ENCODE measurements at places on chromosomes 7 and 10.

DNA sequence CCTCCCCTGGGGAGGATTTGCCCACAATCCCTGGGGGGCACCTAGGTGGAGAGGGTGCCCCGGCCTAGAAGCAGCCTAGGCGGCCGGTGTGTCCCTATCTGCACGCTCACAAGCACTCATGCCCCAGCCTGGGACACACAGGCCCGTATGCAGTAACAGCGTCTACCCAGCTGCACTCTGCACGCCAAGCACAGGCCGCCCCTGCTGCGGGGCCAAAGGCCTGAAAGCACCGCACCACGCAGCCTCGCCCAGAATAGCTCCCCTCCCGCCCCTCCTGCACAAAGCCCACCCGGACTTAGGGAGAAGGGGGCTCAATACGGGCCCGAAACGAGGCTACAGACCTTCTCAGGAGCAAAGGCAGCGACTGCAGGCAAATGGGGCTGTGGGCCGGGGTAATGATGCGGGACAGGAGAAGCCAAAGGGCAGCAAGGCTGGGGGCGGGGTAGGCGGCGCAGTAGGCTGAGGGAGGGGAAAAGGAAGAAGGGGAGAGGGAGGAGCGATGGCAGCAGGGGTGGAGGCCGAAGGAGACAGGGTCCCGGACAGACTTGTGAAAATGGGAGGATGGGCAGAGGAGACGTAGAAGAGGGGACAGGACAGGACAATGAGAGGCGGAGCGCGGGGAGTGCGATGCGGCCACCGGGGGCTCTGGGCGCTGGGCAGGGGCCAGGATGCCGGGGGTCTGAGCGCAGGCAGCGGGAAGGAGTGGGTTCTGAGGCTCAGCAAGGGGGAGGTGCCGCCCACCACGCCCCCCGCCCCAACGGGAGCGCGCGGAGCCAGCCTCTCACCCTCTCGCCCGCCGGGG lies 544 bp downstream of the GPRIN2 start:
- DNase-seq: peak; percentile 82

DNA sequence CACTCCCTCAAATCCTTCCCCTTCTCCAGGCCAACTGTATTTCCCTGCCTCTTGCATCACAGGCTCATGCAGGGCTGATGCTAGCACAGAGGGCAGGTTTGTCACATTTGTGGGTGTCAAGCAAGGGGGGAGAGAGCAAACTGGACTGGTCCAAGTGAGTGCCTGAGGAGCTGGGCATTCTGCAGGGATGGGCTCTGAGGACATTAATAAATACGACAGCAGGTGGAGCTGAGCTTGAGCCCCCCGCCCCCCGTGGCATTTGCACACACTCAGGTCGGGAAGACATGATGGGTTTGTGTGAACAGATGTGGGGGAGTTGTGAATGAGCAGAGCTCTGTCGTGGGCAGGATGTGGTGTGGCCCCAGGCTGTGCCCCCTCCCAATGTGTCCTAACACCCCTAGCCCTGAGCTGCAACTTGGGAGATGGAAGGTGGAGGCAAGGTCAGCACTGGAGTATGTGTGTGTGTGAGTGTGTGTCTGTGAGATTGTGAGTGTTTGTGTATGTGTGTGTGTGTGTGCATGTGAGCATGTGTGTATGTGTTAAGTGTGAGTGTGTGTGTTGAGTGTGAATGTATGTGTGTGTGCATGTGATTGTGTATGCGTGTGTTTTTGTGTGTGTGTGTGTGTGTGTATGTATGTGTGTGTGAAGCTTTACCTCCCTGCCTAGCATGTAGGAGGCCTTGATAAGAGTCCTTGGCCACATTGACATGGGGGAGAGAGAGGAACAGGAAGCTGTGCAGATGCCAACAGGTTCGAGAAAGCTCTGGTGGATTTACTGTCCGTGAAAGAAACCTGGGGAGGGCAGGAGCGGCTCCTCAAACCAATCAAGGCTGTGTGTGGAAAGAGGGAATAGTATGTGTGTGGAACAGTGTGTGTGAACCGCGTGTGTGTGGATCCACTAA lies 9.1 kb downstream of the RASSF4 start:
- DNase-seq: no peak

DNA sequence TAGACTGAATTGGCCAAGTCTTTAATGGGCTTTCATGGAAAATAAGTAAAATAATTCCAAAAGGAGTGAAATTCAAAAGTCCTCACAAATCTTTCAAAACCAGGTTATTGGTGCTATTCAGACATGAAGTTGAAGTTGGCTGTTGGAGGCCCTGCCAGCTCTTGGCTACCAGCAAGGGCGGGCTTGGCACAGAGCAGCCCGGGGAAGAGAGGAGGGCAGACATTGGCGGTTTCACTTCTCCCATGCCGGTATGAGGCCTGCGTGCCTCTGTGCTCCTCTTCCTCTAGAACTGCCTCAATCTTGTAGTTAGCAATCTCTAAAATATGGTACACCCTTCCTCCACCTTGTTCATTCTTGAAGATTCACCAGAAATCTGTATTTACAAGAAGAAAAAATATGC lies 16.4 kb upstream of the NPS start:
- no peak for DNase-seq

DNA sequence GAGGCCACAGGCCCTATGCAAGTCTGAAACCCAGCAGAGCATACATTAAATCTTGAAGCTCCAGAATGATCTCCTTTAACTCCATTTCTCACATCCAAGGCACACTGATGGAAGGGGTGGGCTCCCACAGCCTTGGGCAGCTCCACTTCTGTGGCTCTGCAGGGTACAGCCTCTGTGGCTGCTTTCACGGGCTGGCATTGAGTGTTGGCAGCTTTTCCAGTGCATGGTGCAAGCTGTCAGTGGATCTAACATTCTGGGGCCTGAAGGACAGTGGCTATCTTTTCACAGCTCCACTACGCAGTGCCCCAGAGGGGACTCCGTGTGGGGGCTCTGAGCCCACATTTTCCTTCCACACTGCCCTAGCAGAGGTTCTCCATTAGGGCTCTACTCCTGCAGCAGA lies 265.7 kb upstream of the MAGI2 start:
- DNase-seq: no peak

- no peak for DNase-seq
Observed at GRCh38 chr7:39528849-39529248, 37.4 kb upstream of the YAE1 start.

- no peak for DNase-seq
Observed at GRCh38 chr7:117279931-117280557, 42.8 kb downstream of the WNT2 start.

DNA sequence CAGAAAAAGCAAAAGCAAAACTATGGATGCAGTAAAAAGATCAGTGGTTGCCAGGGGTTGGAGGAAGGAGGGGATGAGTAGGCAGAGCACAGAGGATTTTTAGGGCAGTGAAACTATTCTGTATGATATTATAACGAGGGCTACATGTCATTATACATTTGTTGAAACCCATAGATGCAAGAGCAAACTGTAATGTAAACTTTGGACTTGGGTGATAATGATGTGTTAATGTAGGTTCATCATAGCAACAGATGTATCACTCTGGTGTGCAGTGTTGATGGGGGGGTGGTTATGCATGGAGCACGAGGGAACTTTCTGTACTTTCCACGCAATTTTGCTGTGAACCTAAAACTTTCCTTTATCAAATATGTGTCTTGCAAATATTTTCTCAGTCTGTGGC lies 23.2 kb downstream of the SLK start:
- DNase-seq: no peak

DNA sequence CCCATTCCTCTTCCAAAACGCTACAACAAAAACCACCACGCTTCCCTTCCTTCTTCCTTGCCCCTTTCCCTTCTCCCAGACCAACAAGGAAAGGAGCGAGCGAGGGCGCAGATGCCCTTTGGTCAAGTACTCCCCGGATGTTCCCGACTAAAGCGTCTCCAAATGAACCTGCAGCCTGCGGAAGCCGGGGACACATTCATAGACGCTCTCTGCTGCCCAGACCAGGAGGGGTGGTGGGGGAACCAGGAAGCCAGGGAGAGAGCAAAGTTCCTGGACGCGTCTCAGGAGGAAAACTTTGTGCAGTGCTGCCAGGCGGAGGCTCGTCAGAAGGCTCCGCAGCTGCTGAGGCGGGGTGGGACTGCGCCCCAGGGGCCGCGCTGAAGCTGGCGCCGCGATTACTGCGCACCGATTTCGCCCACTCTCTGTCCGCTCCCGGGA lies 754 bp downstream of the SEMA3D start:
- peak; percentile 69 for DNase-seq

GRCh38 chr10:127148066-127148932 lies 48.1 kb downstream of the INSYN2A start:
- no peak for DNase-seq

- peak; percentile 4 for DNase-seq
Observed at GRCh38 chr10:111944331-111944730, 239.2 kb downstream of the GPAM start.

- no peak for DNase-seq
Observed at GRCh38 chr7:136702913-136703312, 165.5 kb upstream of the CHRM2 start.

GRCh38 chr10:67705921-67706320 lies 9.9 kb upstream of the CTNNA3 start:
- DNase-seq: no peak

GRCh38 chr7:79909176-79909575 lies 225.5 kb upstream of the GNAI1 start:
- no peak for DNase-seq

- no peak for DNase-seq
Observed at GRCh38 chr10:15841696-15842095, 18.6 kb downstream of the MINDY3 start.

- peak; percentile 66 for DNase-seq
Observed at GRCh38 chr10:4219901-4220300, 434.9 kb upstream of the KLF6 start.

DNA sequence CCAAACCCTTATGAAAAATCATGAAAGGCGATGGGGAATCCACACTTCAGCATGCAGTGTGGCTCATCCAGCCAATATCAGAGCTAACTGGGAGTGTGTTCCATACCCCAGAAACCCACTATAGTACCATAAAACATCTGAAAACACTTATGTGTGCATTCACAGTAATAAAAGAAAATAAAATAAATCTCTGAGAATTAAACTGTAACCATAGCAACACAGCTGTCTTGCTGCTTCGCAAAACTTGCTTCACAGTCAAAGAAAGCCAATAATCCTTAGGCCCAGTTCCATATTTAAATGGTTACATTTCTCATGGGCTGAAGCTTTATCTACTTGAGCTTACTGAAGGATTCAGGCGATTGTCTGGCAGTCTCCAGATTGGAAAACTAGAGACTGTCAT lies 19.9 kb upstream of the POLR1F start:
- no peak for DNase-seq

GRCh38 chr10:32489158-32489557 lies 43.2 kb downstream of the CCDC7 start:
- DNase-seq: no peak

DNA sequence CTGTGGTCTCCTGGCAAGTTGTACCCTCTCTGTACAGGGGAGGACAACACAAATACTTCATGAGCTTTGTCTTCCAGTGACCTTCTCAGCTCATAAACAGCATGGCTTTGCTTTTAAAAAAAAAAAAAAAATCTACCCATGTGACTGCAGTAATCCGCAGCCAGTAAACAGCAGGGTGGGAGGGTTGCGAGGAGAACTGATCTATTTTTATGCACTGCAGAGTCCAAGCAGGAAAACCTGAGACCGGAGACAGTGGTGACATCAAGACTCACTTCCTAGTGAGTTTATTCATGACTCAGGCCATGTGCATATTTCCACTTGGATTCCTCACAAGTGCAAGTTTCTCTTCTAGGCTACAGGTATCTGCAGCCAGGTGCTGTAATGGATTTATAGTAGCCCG lies 127.9 kb downstream of the NRF1 start:
- DNase-seq: no peak

DNA sequence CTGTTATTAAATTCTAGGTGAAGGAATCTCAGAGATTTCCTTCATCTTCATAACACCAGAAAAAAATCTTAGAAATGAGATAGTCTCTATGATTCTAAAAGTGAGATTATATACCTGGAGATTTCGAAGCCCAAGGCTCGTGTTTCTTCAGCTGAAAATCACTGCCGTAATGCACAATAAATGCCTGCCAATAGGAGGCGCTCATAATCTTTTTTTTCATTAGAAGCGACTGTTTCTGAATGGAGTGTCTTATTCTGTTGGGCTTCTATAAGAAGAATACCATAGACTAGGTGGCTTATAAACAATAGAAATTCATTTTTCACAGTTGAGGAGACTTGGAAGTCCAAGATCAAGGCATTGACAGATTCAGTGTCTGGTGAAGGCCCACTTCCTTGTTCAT lies 294.7 kb downstream of the PRKG1 start:
- no peak for DNase-seq

DNA sequence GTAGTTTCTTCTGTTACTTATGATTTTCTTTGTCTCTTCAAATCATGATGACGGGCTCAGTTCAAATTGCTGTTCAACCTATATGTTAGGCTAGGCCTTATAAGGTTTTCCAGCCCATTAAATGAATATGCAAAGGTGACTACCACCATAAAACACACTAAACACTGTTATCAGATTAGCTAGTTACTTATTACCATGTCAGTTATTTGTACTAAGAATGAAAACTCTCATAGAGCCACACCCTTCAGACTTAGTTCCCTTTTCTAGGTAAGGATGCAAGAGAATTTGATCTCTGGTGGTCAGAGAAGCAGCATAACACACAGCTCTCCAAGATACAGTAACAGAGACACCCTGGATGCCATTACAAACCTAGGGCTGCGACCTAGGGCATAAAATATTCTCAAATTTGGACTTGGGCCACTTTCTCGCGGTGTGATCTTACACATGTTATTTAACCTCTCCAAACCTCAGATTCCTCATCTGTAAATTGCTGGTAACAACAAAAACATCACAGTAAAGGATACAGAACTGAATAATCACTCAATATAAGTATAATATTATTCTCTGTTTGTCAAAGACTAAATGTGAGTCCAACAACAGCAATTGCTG lies 35.6 kb downstream of the ANKMY2 start:
- no peak for DNase-seq

GRCh38 chr10:43254199-43254730 lies 12.6 kb downstream of the RASGEF1A start:
- DNase-seq: no peak

DNA sequence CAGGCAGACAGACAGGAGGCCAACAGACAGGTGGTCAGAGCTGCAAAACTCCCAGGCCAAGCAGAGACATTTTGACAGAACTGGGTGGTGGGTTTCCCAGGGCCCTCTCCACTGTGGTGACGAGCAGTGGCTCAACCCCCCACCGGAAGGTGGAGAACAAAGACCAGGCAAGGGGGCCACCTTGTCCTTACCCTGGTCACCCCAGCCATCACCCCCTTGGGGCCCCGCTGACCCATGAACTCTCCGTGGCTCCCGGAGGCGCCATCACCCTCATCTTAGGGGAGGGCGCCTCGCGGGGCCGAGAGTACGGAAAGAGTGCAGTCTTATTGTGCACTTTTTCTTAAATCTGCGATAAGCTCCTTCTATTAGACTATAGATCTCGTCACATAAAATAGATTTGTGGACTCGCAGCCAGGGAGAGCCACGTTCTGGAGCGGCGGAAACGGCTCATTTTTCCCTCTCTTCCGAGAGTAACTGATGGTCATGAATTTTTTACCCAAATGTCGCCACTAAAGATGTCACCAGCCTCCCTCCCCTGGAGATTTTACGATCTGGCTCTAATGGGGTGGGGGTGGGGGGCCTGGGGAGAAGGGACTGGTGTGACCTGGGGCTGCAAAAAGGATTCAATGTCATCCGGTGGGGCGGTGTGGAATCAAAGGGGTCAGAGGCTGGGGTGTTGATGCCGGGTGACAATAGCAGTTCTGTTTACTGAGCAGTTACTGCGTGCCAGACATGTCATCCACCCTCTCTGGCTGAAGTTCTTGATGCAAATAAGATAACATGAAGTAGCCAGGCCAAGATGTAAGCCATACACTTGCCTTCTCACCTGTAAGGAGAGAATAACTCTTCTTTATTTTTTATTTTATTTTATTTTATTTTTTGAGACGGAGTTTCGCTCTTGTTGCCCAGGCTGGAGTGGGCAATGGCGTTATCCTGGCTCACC lies 71.1 kb upstream of the MYL10 start:
- no peak for DNase-seq

- peak; percentile 85 for DNase-seq
Observed at GRCh38 chr7:130063036-130063435, 7.3 kb upstream of the KLHDC10 start.

Data from neural progenitor cell (in vitro differentiated cells).